ENCODE measurements at places on chromosomes 7 and 10.

DNA sequence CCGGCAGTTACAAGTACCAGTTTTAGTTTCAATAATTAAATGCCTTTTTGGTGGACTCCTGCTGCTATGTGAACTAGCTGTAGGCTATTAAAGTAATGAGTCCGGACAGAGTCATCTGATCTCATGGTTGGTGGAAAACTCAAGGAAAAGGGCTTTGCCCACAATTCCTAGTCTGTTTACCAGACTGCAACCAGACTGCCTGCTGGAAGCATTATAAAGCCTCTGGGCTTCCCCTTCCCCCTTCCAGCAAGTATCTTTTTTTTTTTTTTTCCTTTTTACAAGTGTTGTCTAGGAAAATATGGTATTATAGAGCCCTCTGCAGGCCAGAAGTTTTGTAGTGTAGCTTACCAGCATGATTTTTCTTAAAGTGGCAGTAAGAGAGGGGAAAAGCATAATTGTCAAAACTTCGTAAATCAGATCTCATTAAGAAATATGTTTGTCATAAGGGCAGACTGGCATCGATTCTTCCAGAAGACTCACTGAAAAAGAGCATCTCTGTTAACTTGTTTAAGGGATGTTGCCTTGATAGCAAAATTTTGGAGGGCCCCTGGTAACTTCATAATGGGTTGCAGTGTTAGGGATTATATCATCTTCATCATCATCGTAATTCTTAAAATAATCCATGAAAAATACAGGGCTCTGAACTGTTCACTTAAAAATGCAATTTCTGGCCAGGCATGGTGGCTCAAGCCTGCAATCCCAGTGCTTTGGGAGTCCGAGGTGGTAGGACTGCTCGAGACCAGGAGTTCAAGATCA lies 181.3 kb downstream of the TAX1BP1 start:
- no peak for DNase-seq

DNA sequence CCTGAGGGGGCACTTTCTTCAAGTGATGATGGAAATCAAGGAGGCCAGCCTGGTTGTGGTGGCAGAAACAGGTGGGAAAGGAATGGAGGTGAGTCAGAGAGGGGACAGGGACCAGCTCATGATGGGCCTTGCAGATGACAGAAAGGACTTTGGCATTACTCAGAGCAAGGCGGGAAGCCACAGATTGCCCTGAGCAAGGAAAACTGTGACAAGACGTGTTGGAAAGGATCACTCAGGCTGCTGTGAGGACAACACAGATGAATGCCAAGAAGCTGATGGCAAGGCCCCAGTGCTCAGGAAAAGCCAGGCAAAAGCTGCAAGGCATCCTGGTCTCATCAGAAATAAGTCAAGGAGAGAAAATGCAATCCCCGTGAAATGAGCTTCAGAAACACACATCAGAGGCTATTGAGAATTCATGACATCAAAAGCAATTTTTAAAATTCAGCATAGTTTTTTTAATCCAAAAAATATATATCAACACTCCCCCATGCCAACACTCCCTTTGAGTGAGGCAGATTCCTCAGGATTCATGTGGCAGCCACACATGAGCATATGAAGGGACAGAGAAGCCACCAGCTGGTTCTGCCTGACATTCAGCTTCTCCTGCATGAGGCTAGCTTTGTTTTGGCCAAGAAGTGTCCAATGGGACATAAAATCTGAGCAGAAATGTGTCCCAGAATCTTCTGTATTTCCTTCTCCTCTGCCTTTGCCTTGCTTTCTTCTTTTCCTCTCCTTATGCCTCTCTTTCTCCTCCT lies 244.5 kb upstream of the MYO3A start:
- DNase-seq, result no peak

DNA sequence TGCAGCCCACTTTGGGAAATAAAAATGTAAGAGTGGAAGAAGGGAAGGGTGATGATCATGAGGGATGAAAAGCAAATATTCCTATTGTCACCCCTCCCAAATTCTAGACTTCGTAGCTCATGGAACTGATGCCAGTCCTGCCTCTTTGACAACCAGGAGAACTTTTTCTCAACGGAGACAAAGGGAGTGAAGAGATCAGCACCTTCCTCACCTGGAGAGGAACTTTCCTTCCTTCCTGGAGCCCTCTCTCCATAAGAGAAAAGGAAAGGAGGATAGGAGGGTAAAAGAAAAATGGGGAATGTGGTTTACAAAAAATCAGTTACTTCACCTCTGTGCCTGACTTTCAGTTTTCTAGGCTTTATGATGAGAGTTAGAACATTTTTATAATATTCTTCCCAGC lies 3.4 kb downstream of the TBX20 start:
- DNase-seq, result no peak

DNA sequence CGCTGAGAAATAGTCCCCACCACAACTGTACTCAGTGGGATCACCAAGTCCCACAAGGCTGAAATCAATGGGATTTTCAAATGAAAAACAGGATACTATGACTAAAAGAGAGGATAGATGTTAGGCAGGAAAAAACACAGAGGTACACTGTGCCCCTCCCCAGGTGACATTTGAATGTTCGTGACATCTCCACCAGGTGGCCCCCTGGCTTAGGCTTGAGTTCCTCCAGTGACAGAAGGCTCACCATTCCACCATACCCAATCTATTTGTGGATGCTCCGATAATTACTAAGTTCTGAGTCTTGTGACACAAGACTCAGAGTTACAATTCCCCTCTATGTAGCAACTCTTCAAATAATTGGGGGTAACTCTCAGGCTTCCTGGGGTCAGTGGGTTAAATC lies 77.5 kb upstream of the KCNMA1 start:
- DNase-seq, result no peak

DNA sequence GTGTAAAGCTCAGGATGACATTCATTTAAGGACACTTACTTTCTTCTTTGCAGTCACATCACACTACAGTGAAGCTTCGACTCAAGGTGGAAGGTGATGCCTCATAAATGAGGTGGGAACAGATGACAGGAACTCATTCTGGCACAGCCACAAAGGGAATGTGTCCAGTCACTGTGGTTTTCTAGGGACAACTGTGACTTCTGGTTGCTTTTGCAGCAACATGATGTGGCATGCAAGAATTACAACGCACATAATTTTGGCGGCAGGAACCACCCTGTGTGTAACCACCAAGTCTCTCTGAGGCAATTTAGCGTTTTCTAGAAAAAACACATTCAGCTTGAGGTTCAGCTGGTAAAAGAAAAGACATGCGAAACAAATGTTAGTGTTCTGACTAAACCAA lies 32.0 kb upstream of the FERD3L start:
- DNase-seq, result no peak

GRCh38 chr7:104928721-104929400 lies 85.1 kb upstream of the KMT2E start:
- no peak for DNase-seq

- no peak for DNase-seq
These were observed 64.8 kb downstream of the ZNRF2 start for GRCh38 chr7:30349170-30349569.

DNA sequence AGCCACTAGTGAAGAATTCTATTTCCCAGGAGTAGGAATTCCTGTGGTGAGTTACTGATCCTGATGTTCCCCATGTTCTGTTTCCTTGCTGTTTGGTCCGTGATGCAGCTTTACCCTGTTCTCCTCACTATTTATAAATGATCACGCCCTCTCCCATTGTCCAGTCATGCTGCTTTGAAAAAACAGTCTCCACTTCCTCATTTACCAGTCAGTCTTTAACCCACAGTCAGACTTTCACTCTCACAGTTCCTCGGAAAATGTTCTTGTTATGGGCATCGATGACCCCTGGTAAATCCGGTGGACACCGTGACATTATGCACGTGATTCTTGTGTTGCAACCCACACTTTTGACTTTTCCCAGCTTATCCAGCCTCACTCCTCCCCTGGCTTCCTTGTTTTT lies 14.4 kb downstream of the SCIN start:
- no peak for DNase-seq

DNA sequence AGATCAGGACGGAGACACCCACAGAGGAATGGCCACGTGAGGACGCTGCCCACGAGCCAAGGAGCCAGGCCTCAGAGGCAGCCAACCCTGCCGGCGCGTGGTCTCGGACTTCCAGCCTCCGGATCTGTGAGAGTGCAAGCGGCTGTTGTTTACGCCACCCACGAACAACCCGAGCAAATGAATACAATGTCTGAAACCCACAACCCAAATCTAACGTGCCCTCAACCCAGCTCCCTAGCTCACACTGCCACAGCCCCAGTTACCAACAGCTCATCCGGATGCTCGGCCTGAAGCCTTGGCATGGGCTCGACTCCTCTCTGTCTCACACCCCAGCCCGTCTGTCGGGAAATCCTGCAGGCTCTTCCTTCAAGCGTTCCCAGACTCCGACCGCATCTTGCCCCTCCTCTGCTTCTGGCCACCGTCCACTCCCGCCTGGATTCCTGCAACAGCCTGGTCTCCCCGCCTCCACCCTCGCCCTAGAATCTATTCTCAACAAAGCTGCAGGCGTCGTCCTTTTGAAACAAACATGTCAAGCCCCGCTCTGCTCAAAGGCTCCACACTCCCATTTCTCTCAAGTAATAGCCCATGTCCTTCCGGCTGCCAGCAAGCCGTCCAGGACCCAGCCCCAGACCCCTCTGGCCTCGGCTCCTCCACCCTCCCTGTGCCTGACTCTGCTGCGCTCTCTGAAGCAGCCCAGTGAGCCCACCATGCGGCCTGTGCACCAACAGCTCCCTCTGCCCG lies 35.3 kb downstream of the STK32C start:
- DNase-seq, result no peak

GRCh38 chr10:133150656-133151055 lies 9.4 kb upstream of the KNDC1 start:
- no peak for DNase-seq

DNA sequence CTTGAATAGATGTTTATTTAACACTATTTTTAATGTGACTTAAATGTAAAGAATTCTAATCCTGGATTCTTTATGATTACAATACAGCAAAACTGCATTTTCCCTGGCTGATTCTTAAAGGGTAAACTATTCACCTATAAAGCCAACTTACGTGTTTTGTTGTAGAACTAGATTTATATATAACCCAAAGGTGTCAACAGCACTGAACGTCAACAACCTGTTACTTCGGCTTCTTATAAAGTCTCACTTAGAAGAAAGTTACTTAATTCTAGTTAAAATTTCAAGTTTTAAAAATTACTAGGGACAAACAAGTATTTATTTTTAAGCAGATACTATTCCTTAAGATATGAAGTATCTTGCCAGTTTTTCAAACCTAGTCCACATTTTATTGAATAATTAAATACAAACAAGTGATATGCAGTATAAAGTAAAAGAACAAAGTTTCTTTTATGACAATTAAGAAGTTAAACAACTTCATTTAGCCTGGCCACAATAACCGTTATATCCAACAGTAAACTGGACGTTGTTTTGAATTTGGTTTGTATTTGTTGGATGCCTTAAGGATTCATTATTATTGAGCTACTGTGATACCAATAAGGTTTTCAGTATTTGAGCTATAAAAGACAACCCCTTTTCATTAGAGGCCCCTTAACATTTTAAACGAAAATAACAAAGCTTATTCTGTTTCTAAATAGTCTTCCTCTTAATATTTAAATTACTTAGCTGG lies 83.1 kb downstream of the SNX10 start:
- DNase-seq, result no peak

- DNase-seq, result no peak
These were observed 86.6 kb downstream of the COL28A1 start for GRCh38 chr7:7449055-7449454.

GRCh38 chr7:112449353-112449752 lies 907 bp upstream of the IFRD1 start:
- DNase-seq, result no peak

DNA sequence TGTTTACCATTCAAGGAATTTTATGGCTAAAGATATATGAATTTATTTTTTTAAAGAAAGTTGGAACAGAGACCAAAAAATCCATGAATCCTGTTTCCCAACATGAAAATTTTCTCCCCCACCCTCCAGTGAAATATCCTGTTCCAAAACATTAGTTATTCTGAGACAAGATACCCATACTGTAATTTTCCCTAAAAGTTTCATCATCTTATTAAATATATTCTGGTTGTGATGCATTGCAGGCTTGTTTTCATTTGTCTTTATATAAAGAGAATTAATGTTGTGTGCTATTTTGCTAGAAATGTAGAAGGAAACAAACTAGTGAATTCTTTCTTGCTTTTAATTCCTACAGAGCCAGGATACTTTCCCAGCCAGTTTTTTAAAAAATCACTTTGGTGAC lies 106.6 kb downstream of the EXOC4 start:
- no peak for DNase-seq

- no peak for DNase-seq
These were observed 91.5 kb downstream of the GSDME start for GRCh38 chr7:24665564-24666294.

DNA sequence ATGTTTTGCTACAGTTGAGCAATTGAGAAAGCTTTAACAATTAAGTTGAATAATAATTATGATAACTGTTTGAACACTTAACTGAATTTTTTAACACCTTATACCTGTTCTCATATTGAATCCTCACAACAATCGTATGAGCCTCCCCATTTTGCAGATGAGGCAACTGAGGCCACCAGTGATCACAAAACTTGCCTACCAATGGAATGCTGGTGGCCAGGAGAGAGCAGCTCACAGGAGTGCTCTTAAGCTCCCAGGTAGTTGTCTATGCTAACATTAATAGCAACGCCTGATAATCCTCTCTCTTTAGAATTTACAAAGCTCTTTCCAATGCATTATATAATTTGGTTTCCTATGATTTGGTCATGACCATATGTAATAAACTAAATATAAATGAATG lies 21.6 kb downstream of the GPNMB start:
- no peak for DNase-seq

DNA sequence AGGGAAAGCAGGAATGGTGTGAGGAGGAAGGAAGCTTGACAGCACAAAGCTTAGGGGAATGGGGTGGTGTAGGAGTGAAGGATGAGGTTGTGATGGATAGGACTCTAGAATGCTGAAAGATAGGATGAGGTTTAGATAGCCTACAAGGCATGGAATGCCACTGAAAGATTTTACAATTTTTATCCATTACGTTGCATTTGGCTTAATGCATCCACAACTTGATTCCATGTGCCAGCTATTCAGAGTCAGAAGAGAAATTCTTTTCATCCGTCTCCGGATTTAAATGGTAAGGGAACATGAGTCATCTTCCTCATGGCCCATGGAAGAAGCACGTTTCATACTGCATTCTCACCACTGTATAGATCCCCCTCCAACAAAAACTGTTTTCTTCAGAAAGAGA lies 212.4 kb upstream of the BMPER start:
- DNase-seq, result no peak

DNA sequence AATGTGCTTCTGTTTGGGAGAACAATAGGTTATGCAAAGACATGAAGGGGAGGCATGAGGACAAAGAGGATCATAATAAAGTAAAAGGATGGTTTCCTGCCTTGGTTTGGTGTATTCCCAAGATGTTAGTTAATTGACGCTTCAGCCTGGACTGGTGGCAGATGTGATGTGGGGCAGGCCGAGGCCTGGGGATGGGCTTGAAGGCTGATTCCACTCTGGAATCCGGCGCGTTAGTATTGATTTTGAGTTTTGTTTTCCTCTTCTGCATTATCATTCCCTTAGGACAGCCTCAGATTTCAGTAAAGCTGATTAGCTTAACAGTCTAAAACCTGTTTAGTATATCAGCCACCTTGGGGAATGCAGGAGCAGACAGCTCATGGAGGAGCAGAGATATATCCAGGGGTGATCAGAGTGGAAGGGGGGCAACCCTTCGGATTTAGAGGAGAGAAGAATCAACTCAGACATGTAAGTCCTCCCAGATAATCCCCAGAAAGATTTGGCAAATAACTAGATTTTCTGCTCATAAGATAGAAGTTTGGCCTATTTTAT lies 159.8 kb upstream of the MTPN start:
- no peak for DNase-seq

GRCh38 chr7:101792051-101792681 lies 25.3 kb upstream of the CUX1 start:
- DNase-seq, result no peak

Measured in stimulated activated CD4-positive, alpha-beta T cell treated with anti-CD3 and anti-CD28 coated beads, Interleukin-1b, Interleukin-23, amount 100 ng/mL, for 1 hour (primary cell).